ENCODE measurements at places on chromosomes 5 and 9.

DNA sequence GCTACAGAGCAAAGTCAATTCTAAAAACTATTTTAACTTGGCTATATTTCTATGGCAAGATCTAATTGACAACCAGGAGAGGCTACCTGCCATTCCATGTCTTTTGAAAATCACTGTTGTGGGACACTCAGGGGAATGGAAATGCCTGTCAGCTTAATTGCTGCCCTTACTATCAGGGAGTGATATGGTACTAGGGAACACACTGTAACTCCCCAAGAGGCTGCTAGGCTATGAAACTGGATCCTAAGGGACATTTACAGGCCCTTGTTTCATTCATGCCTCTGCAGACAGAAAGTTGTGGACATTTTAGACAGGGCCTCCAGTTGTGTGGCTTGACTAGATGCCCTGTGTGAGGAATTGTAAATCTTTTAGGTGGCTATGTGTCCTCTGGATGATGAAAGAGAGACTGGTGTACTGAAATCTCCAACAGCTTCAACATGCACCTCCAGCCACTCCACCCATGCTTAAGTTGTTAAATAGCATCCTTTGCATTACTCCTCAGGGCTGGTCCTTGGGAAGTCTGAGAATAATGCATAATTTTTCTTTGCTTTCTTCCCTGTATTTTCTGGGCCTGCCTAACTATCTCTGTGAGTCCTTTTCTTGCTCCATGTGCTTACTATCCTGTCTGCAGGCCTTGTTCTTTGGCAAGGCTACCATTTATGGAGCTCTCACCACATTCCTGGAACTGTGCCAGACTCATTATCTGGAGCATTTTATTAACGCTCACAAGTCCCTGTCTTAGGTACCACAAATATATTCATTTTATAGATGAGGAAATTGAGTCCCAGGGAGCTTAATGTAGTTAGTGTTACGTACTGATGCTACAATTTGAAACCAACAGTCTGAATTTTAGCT, 3.2 kb downstream of the MROH2B start:
- DNase-seq, result no peak

- no peak for DNase-seq
Measured at GRCh38 chr5:151810897-151811296, 39.1 kb downstream of the G3BP1 start.

- no peak for DNase-seq
Measured at GRCh38 chr9:126144196-126144595, 182.4 kb upstream of the MVB12B start.

- DNase-seq, result no peak
Measured at GRCh38 chr9:129463994-129464393, 156.9 kb downstream of the C9orf50 start.

DNA sequence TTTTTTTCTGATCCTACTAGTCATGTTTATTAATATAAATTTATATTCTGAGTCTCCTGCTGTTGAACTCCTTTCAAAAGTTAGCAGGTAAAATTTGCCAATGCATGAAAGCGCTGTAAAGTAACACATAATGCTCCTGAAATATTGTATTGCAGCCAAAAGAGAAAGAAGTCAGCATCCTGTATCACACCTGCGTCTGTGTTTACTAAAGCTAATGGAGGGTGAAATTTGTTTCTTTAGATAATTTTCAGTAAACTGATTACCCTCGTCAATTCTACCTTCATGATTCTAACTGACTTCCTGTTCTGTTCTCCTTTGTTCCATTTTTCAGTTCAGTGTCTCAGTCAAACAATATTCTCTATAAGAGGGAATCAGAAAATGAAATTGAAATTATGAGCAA, 415.4 kb downstream of the CDH9 start:
- DNase-seq, result no peak

- no peak for DNase-seq
Measured at GRCh38 chr5:167665841-167666375, 625.5 kb upstream of the WWC1 start.

- no peak for DNase-seq
Measured at GRCh38 chr5:61299261-61299681, 32.8 kb upstream of the ZSWIM6 start.

GRCh38 chr5:57776035-57776434, 293.4 kb upstream of the ACTBL2 start:
- no peak for DNase-seq

DNA sequence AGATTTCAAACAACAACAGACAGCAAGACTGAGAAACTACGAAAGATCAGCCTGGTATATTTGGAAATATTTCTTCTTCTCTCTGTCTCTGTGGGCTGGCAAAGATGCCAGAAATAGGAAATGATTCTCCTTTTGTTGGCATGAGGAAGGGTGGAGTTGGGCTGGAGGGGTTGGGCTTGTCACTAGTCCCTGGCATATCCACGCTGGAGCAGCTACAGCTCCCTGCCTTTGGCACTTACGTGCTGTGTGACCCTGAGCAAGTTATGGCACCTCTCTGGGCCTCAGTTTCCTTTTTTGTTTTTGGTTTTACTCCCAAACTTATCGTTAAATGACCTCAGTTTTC, 354 bp upstream of the KCNMB1 start:
- DNase-seq, result no peak

DNA sequence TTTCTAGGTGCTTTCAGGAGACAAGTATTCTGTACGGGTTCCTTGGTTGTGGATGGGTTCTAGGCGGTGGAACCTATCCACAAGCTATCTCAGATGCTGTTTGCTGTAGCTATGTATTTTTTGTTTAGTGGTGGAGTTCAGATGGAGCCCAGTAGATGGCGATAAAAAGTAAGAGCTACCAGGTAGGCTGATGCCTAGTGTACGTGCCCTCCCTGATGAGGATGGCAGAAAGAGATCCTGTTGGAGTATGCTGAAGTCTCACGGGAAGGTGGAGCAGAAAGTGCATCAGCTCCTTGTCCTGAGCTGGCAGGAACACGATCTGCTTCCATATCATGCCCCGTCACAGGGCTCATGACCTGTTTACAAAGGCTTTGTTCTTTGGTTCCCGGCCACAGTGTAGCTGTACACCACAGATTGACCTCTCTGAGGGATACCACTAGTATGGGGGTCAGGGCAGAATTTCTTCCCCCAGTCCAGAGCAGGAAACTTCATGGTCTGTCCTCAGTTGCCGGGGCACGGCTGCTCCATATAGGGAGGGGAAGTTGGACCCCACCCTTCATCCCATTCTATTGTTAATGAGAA, 12.6 kb upstream of the UGT3A2 start:
- DNase-seq, result no peak

Measured in stimulated activated CD4-positive, alpha-beta T cell treated with anti-CD3 and anti-CD28 coated beads, Interleukin-1b, Interleukin-23, amount 100 ng/mL, for 4 hours (primary cell).